ENCODE measurements at places on chromosomes 3 and 15.

DNA sequence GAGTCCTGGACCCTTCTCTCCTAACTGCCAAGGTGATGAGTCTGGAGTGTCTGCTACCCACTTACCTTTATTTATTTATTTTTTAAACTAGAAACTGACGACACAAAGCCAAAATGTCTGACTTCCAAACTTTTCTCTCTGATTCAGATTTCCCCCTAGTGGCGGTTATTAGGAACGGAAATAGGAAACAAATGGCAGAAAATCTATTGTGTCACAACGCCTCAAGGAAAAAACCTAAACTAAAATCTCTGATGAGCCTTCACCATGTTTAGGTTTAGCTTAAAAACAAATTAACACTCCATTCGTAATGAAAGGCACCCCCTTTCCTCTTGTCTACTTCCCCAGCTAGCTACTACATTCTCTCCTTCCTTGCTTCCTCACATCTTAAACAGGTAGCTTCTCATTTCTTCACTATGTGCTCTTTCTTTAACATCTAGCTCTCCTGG, 94.0 kb upstream of the MEX3B start:
- no peak for DNase-seq

- DNase-seq, result no peak
Observed at GRCh38 chr3:112904786-112905185, 58.1 kb upstream of the CD200R1L start.

DNA sequence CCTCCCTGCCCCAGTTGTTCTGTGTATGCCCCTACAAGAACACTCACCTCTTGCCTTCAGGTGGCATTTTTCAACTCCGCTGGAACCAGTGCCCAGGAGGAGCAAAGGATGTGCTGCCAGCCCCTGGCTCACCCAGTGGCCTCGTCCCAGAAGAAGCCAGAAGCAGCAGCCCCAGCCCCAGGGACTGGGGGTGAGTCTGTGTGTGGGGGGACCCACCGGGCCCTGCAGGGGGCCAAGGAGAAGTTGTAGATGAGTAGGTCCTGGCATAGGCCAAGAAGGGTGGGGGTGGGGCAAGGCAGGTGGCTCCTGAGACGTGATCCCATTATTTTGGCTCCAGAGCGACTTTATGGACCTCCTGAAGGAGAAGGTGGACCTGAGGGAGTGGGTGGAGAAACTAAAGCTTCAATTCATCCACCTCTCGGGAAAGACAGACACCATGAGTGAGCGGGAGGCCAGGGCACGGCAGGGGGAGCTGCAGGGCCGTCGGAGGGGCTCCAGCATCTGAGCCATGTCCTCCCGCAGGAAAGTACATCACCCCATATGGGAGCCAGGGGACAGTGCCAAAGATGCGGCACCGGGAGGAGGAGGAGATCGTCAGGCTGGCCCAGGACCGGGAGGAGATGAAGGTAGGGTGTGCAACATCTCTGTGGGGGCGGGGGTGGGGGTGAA, 29.3 kb downstream of the NGRN start:
- DNase-seq, result no peak

DNA sequence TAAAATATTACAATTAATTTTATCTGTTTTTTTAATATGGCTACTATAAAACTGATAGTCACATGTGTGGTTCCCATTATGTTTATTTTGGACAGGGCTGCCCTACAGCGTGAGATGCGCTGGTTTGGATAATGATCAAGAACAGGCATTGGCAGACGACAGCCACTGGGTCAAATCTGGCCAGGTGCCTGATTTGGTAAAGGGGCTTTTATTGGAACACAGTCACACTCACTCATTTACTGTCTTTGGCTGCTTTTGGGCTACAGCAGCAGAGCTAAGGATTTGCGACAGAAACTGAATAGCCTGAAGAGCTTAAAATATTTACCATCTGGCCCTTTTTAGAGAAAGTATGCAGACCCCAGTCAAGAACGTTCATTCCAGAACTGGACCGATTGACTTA, 724.2 kb upstream of the CFAP20DC start:
- DNase-seq, result no peak
